ENCODE measurements at places on chromosomes 4 and X. TPM values are rescaled to one million over a fixed set of nuclear protein-coding genes. Genes with fewer than 3 reads are reported as not detected.

The JAKMIP1 gene
- total RNA-seq: not detected

The UGT2B17 gene
- not detected for total RNA-seq

GRCh38 chr4:18961879-18962278, 940.3 kb upstream of the LCORL start:
- no peak for DNase-seq

DNA sequence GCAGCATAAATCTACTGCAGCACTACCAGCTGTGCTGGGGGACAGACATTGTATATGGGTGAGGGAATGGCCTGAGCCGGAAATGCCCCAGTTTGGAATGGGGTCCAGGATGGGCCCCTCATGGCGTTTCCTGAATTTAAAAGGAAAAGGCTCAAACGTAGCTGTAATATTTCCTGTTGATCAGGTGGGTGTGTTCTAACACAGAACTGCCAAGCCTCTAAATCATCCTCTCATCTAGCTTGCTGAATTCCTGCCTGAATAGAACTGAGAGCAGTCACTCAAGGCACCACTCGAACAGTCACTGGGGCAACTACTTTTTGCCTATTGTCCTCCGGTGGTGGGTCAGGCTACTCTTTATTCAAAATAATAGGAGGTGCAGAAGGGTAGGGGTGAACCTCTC, 28.7 kb downstream of the ADH6 start:
- DNase-seq: no peak

GRCh38 chrX:68332201-68332731, 101.0 kb downstream of the OPHN1 start:
- peak; percentile 73 for DNase-seq

GRCh38 chr4:146243141-146243882, 29.0 kb downstream of the REELD1 start:
- no peak for DNase-seq

DNA sequence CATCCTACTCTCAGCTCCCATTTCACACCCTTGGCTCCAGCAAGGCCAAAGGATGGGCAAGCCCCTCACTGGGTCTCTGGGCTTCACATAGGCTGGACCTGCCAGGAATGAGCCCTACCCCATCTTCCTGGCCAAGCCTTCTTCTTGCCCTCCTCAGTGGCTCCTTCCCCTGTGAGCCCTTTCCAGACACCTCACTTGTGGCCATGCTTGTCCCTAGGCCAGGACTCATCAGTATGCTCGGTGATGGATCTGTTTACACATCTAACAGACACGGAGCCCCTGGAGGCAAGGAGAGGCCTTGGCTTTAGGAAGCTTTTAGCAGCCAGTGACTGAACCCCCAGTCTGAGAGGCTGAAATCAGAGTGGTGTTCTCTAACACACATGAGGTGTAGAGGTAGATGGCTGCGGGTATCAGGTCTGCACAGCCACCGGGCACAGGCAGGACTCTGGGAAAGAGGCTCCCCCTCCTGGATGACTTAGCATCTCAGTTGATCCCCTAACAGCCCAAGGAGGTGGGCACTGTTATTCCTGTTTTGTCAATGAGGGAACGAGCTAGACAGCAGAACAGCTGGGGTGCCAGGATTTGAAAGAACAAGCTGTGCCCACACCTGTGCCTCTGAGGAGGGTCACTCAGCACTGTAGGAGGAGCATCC, 44.8 kb downstream of the PPP2R2C start:
- DNase-seq: no peak

DNA sequence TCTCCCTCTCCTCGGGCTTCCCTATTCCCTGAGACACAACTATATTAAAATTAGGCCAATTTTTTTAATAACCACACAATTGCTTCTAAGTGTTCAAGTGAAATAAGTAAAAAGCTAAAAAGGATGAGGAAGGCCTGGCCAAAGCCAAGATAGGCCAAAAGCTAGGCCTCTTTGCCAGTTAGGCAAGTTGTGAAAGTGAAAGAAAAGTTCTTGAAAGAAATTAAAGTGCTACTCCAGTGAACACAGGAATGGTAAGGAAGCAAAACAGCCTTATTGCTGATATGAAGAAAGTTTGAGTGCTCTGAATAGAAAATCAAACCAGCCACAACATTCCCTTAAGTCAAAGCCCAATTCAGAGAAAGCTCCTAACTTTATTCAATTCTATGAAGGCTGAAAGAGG, 114.2 kb upstream of the FAT4 start:
- no peak for DNase-seq
